ENCODE measurements at places on chromosomes 11 and 22. TPM values are rescaled to one million over a fixed set of nuclear protein-coding genes. Genes with fewer than 3 reads are reported as not detected.

- H3K36me3 ChIP-seq: no peaks in the 10 kb centered on the region
- no peak overlapping the region for H3K4me3 ChIP-seq
- H3K27ac ChIP-seq: no peak overlapping the region
- H3K27me3 ChIP-seq: no peaks in the 10 kb centered on the region
These were observed 122.4 kb downstream of the NCAM1 start for GRCh38 chr11:113083571-113083970.

GRCh38 chr11:125162743-125163142 is 1.8 kb upstream of the PKNOX2 start:
- H3K27ac ChIP-seq: no peak overlapping the region
- no peak overlapping the region for H3K4me3 ChIP-seq
- peaks cover 13% of the 10 kb centered on the region for H3K4me1 ChIP-seq
- peaks cover 52% of the 10 kb centered on the region for H3K27me3 ChIP-seq
- DNase-seq: no peak

GRCh38 chr22:36467042-36467810 is 14.2 kb downstream of the TXN2 start:
- peaks cover 5% of the 10 kb centered on the region for H3K36me3 ChIP-seq
- no peak for DNase-seq
- H3K4me1 ChIP-seq: peaks cover 12% of the 10 kb centered on the region

GRCh38 chr11:57501953-57502352 is 13.5 kb downstream of the SLC43A1 start:
- H3K4me3 ChIP-seq: no peak overlapping the region
- peaks cover 6% of the 10 kb centered on the region for H3K4me1 ChIP-seq
- no peaks in the 10 kb centered on the region for H3K36me3 ChIP-seq
- no peak for DNase-seq
- H3K27me3 ChIP-seq: no peaks in the 10 kb centered on the region

DNA sequence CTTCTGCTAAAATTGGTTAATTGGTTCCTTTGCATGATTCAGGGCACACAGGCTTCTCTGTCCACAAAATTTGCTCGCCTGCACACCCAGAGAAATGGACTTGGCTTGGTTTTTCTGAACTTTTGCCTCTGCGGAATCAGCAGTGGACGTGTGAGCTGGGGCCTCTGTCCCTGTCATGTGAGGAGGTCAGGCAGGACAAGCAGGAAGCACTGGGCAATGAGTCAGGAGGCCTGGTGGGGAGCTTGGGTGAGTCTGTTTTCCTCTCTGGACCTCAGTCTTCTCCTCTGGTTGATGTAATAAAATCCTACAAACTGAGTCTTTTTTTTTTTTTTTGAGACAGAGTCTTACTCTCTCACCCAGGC is 10.4 kb upstream of the CELSR1 start:
- peaks cover 11% of the 10 kb centered on the region for H3K27me3 ChIP-seq
- H3K4me3 ChIP-seq: no peak overlapping the region
- H3K36me3 ChIP-seq: no peaks in the 10 kb centered on the region
- H3K4me1 ChIP-seq: no peaks in the 10 kb centered on the region

- H3K27me3 ChIP-seq: no peaks in the 10 kb centered on the region
- no peak overlapping the region for H3K27ac ChIP-seq
- no peaks in the 10 kb centered on the region for H3K36me3 ChIP-seq
- no peak for DNase-seq
These were observed 38.0 kb downstream of the METTL15 start for GRCh38 chr11:28146123-28146751.

The FOLR2 gene
- total RNA-seq: not detected
